ENCODE measurements at places on chromosomes 11 and 22.

- no peak for DNase-seq
Measured at GRCh38 chr11:73956876-73957653, 6.2 kb downstream of the DNAJB13 start.

- DNase-seq, result no peak
Measured at GRCh38 chr11:12241401-12241800, 131.0 kb downstream of the MICAL2 start.

DNA sequence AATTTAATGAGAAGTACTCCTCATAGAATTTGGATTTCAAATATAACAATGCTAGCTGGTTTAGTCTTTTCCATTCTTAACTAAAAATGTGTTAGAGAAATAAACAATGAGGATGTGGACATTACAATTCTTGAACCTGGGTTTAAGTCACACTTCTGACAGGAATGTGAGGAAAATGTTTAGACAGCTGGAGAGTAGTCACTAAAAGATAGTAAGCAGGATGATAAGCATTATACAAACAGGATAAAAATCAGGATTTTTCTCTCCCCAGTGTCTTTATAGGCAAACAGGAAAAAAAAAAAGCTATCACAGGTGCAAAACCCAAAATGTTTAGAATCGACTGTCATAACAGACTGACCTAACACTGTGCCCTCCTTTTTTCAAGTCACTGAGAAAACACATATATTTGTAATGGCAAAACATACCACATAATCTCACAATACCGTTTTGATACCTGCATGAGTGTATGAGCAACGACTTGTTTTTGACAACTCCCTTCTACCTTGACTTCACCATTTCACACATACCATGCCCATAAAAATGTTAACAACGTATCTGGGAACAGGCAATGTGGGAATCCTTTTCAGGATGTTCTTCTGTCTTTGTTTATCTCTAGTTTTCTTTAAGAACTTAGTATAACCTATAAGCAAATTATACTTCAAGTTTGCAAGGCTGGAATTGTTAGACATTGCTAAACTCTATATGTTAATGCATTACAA lies 242.0 kb downstream of the SBF2 start:
- no peak for DNase-seq

GRCh38 chr11:19370100-19370861 lies 129.5 kb upstream of the E2F8 start:
- no peak for DNase-seq

DNA sequence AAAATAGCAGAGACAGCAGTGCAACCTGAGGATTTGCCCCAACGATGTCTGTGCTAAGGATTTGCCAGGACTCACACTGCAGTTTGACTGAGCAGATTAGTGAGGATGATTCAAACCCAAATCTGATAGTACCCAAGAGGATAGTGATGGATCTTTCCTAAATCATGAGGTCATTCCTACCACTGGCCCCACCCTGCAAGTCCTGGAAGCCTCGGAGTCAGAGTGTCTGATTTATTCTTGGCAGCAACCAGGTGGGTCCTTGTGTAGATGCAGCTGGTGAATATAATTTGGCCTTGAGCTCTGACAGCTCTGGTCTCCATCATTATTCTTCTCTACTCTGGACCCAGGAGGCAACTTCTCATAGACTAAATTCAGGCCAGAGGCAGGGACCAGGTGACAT lies 179.3 kb upstream of the RAG2 start:
- DNase-seq, result no peak

GRCh38 chr22:32401486-32401885 lies 10.6 kb downstream of the RTCB start:
- DNase-seq, result no peak

- DNase-seq, result no peak
Measured at GRCh38 chr11:82995754-82996398, 75.8 kb downstream of the RAB30 start.

DNA sequence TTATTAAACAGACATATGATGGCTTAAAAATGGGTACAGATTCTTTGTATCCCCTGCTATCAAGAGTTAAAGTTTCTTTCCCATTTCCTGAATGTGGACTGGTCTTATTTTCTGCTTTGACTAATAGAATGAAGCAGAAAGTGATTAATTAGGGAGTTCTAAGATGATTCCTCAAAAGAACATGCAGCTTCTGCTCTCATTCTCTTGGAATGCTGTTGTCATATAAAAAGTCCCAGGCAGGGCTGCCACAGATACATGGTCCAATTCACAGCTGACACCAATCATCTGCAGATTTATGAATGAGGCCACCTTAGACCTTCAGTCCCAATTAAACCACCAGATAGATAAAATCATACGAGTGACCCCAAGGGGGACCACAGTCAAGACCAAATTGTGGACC lies 844.5 kb upstream of the RAG2 start:
- no peak for DNase-seq

DNA sequence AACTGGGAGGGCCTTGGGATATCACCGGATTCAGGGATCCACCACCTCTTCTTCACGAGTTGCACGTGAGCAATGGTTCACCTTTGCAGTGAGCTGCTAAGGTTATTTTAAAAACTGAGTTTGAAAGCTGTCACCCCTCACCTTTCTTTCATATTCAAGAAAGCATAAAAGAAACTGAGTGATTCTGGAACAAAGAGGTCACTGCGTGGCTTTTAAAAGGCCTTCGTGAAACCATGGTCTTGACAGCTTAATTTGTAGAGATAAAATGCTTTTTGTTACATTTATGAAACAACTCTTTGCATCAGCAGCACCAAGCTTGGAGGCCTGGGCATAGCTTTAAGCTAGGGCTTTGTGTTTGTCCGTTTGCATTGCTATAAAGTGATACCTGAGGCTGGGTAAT lies 101.4 kb upstream of the NECTIN1 start:
- DNase-seq, result no peak

- DNase-seq, result no peak
Measured at GRCh38 chr11:100776212-100776896, 89.3 kb downstream of the ARHGAP42 start.

DNA sequence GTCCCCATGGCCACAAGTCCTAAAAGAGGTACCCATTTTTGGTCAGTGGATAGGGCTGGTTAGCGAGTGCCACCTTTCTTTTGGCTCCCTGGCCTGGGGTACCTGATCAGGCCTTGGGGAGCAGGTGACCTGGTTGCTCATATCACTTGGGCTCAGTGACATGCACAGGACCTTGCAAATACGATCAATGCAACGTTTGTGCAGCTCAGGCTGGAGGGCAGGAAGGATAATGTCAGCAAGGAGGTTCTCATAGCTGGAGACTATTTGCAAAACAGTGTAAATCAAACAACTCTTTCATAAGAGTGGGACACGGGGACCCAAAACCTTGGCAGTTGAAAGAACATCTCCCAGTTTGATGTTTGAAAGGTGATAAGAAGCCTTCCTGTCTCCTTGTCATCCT lies 127.4 kb upstream of the CADM1 start:
- no peak for DNase-seq

GRCh38 chr11:465896-466530 lies 15.9 kb downstream of the PTDSS2 start:
- no peak for DNase-seq

DNA sequence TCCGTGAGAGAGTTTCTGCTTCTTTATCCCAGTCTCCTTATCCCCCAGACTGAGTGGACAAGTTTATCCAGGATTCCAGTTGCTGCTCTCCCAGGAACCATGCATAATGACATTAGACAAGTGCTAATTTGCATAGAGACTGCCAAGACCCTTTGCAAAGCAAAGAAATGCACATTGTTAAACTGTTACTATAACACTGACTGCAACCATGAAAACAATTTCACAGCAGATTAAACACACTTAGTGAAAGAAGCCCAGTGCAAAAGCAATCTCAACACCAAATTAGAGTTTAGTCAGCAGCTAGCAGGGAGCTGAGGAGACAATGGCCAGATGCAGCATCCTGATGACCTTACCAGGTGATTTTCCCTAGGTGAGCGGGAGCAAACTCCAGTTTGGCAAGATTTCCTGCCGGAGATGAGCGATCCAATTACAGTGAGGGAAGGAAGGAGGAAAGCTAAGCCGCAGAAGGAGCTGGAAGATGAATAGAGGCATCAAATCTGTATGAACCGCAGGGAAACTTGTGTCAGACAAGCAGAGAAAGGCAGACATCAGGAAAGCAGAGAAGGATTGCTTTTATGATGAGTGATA lies 273.8 kb upstream of the B3GAT1 start:
- no peak for DNase-seq

- no peak for DNase-seq
Measured at GRCh38 chr11:94768602-94769541, 716 bp downstream of the AMOTL1 start.

DNA sequence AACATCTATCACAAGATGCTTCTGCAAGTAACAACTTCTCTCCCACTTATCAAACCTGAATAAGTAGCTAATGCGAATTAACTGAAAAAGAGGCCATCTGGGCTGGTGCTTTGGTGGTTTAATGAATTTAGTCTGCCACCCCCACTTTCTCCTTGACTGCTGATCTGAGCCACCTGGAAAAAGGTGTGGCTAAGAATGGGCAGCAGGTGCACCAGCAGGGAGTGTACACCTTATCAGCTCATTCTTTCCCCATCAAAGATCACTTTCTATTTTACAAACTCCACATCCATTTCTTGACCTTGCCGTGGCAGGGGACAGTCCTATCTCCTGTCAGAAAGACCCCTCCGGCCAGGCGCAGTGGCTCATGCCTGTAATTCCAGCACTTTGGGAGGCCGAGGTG lies 6.5 kb downstream of the RFPL3 start:
- DNase-seq, result no peak

DNA sequence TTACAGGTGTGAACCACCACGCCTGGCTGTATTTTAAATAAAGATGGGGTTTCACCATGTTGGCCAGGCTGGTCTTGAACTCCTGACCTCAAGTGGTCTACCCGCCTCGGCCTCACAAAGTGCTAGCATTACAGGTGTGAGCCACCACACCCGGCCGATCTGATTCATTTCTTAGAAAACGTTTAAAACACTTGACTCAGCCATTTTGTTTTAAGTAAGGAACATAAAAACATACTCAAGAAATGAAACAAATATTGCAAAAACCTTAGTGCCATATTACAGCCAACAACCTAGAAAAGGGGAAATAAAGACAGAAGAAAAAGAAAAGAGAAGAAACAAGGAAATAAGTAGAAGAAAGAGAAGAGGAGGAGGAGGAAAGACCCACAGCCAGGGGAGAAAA lies 17.4 kb downstream of the LRFN4 start:
- no peak for DNase-seq

DNA sequence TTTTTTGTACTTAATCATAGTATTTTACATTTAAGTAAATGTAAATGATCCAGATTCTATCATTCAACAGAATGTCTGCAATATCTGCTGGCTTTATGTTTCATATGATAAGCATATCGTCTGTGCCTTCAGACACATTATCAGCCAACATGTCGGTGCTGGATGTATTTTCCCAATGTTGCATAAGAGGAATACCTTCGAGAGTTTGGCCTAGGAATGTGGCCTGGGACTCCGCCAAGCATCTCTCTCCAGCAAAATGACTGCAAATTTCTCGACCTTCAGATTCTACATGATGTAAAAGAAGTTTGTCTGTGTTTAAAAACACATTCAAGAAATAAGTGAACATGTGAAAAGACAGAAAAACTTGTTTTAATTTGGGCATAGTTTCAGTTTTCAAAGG lies 6.9 kb downstream of the BDNF start:
- no peak for DNase-seq

DNA sequence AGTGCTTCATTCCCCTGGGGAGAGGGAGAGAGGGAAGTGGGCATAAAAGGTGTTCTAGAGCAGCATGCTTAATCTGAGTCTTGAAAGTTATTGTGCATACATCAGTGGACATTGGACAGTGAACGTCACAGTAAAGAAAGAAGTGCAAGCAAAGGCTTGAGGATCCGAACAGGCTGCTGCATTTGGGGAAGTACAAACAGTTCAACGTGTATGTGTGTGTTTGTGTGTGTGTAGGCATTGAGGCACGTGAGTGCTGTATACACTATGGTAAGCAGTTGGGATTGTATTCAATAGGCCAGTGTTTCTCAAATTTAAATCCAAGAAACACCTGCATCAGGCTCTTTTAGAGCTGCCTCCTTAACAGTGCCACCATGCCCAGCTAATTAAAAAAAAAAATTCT lies 10.4 kb upstream of the EIF3M start:
- DNase-seq, result no peak

DNA sequence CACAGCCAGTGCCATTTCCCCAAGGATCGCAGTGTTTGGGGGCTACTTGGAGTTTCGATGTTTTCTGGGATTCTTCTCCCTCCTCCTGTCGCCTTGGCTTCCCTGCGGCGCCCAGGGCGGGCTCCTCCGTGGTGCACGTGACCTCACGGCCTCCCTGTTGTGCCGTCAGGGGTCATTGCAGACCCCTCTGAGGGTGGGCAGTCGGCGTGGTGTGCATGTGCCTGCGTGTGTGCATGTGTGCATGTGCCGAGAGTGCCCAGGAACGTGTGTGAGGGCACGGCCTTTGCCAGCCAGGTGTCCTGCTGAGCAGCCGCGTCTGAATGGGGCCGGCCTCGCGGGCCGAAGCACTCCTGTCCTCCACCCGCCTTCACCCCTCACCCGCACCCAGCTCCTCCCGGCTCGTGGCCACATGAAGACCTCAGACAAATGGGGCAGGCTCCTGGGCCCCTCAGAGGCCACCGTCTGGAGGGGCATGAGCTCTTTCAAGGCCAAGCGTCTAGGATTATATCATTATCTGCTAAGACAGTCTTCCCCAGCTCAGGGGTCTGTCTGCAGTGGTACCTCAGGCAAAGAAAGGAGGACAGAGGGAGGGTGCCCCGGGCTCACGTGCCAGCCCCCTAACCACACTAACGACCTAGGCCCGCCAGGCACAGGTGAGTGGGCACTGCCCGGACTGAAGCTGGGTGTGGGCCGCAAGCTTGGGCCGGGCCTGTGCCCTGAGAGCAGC lies 9.4 kb upstream of the MRPL23 start:
- DNase-seq, result no peak

GRCh38 chr11:74839971-74840370 lies 91.3 kb downstream of the RNF169 start:
- DNase-seq, result no peak

GRCh38 chr22:48537343-48537680 lies 1290.4 kb downstream of the BRD1 start:
- no peak for DNase-seq

GRCh38 chr11:94342250-94342649 lies 37.9 kb downstream of the IZUMO1R start:
- DNase-seq, result no peak

DNA sequence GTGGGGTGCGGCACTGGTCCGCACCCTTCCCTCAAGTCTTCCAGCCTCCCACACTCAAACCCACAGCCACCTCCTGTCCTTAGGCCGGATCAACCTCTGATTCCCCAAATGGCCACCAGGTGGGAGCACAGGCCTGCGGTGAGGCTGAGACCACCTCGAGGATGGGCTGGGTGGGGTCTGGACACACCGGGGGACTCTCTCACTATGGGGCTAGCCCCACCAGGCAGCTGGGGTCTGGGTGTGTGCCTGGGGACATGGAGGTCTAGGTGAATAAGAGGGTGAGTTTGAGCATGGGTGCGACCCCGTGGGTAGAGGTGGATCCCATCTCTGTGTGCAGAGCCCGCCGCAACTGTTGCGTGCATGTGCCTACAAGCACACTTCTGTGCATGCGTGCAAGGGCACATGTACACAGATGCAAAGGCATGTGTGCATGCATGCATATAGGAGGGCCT lies 32.6 kb downstream of the MYO18B start:
- no peak for DNase-seq
